Stimulated activated CD8-positive, alpha-beta memory T cell treated with anti-CD3 and anti-CD28 coated beads, Interleukin-15, amount 100 ng/mL, for 48 hours (primary cell): ENCODE measurements at places on chromosomes 7 and 10.

DNA sequence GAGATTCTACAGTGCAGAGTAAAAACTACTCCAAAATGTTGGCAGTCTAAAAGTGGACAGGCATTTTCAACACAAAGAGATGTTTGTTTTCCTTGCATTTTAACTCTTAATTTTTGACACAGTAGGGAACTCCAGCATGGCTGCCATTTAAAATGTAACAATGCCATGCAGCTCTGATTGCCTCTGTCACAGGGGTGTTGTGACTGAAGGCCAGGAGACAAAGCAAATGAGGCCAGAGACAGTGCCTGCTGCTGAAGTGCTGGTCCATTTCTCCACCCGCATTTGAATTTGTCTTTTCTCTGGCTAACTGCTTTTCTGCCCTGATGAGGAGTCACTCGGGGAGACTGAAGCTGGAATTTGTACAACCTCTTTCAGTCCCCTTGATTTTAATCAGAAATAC lies 710.6 kb upstream of the GALNT17 start:
- no peak for DNase-seq

DNA sequence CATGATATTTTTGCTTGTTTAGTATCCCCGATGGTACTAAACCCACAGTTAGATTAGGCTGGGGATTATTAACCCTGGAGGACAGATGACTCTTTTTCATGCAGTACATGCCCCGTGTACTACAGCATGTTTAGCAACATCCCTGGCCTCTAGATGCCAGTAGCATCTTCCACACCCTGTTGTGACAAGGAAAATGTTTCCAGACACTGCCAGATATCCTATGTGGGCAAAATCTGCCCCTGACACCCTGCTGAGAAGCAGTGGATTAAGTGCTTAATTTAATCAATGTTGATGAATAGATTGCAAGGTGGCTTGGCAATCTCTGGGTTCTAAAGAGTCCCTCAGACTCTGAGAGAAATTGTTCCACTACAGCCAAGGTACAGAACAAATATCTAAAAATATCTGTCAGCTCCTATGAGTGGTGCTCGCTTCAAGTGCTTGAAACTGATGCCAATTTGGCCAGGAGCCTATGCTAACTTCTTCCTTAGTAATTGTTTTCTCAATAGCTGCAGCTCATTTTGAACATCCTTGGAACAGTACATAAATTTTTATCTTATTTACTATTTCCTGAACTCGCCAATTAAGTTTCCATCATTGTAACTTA lies 247.0 kb downstream of the SORCS1 start:
- no peak for DNase-seq

GRCh38 chr10:12595936-12596576 lies 246.7 kb downstream of the CAMK1D start:
- no peak for DNase-seq

DNA sequence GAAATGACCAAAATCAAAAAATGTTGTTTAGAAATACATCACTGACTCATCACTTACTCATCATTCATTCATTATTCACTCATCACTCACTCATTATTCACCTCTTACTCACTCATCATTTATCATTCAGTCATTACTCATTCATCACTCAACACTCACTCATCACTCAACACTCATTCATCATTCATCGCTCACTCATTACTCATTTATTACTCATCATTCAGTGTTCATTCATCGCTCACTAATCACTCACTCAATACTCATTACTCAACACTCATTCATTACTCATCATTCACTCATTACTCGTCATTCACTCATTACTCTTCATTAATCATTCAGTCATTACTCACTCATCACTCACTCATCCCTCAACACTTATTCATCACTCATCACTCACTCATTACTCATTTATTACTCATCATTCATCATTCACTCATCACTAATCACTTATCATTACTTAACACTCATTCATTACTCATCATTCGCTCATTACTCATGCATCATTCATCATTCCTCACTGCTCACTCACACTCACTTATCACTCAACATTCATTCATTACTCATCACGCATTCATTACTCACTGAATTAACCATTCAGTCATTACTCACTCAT lies 238.5 kb downstream of the ADARB2 start:
- DNase-seq: no peak

GRCh38 chr10:77574438-77574837 lies 63.2 kb downstream of the KCNMA1 start:
- DNase-seq: no peak

DNA sequence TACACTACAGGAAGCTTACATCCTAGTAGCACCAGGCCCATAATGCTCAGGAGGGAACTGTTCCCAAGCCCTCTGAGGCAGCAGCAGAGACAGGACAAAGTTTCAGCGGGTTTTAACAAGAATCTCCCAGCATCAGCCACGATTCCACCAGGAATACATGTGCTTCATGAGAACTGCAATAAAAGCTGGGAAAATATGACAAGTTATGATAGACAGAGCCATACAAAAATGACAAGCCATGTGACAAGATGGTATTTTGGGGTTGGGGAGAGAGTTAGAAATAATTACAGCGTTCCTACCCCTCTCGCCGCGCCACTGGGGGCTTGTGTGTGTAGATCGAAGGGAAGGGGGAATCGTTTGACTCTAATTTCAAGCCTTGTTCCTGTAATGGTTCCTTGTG lies 112.7 kb upstream of the CTBP2 start:
- DNase-seq: no peak

DNA sequence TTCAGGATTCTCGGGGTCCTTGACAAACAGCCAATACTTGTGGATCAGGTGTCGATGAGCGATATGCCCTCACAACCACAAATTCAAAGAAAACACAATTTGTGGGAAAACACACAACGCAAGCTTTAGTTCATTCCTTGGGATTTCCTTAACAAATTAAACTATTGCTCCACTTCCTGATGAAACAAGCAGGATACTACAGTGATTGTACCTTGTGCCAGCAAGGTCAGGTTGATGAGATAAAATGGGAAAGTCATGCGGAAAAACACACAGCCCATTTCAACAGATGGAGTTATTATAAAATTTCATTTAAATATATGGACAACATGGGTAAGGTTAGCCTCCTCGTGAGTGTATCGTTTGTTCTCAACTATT lies 8.8 kb upstream of the RHOBTB1 start:
- no peak for DNase-seq

- DNase-seq: no peak
These were observed 19.4 kb upstream of the ATAD1 start for GRCh38 chr10:87837445-87837844.

GRCh38 chr7:109879287-109879828 lies 1211.6 kb upstream of the LRRN3 start:
- DNase-seq: no peak

DNA sequence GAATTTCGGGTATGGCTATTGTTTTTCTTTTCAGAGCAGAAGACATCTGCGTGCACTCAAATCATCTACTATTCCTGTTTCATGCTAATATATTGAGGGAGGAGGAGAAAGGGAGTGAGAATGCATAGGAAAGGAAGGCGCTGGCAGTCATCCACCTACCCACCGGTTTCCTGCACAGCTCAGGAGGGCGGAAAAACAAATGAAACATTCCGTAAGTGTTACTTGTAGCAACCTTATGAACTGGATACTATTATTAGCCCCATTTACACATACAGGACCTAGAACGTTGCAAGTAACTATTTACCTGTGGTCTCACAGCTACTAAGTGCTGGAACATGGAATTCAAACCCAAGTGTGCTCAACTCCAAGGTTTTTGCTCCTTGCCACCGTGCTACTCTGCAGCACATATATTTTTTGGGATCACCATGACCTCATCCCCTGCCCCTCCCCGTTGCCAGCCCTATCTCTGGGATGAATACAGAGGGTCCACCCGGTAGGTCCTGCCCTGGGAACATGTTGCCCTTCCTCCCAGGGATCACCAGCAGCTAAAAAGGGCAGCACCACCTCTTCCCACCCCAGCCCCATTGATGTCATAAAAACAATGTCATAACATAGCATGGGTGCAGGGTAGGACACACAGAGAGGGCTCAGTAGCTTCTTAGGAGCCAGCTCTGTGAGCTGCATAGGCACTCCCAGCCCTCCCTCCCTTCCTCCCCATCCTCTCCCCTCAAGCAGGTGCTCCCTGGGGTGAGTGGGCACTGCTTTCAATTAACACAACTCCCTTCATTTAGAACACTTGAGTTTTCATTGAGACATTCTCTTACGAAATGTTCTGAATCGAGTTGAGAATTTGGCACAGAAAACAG lies 16.9 kb downstream of the GFRA1 start:
- no peak for DNase-seq

DNA sequence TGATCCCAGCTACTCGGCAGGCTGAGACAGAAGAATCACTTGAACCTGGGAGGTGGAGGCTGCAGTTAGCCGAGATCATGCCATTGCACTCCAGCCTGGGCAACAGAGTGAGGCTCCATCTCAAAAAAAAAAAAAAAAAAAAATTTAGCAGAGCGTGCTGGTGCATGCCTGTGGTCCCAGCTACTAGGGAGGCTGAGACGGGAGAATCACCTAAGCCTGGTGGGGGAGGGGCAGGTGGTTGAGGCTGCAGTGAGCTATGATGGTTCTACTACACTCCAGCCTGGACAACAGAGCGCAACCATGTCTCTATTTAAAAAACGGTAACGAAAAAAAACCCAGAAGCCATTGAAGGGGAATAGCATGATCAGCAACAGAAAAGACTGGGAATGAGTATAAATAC lies 89.9 kb downstream of the ARHGAP12 start:
- no peak for DNase-seq

GRCh38 chr7:79420464-79420863 lies 33.0 kb downstream of the MAGI2 start:
- DNase-seq: no peak

- DNase-seq: no peak
These were observed 2.7 kb downstream of the DLX5 start for GRCh38 chr7:97021747-97022490.

DNA sequence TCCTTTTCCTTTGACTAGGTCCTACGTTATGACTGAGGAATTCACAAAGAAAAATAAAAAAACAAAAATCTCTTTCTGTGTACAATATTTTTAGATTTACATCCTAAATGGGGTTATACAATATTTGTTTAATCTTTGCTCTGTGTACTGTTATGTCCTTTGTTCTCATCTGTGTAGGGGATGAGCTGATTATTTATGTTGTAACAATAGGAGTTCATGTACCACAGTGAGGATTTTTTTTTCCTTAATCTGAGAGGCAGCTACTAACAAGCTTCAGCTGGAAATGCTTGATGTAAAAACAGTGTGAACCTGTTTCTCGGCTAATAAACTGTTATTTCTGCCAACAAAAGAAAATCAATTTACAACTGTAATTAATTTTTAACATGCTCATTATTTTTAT lies 58.0 kb downstream of the ORC5 start:
- DNase-seq: no peak

DNA sequence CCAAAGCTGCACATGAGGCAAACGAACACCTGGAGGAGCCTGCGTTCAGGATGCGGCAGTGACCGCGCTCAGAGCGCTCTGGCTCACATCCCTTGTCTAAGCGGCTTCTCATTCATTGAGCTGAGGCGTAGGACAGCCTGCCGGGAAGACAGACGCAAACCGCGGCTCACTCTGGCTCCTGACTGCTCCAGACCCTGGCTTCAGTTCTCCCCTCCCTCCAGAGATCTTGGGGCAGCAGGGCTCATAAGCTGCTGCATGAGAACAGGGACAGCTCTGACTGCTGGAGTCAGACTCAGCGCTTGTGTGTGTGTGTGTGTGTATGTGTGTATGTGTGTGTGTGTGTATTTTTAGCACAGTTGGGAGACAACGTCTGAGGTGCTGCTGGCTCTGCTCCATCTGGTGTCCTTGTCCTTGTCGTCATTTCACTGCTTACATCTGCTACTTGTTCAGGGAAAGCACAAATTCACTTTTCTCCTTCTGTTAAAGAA lies 15.8 kb upstream of the LYZL2 start:
- DNase-seq: no peak

- DNase-seq: no peak
These were observed 131.3 kb downstream of the AKR1D1 start for GRCh38 chr7:138207555-138207971.

DNA sequence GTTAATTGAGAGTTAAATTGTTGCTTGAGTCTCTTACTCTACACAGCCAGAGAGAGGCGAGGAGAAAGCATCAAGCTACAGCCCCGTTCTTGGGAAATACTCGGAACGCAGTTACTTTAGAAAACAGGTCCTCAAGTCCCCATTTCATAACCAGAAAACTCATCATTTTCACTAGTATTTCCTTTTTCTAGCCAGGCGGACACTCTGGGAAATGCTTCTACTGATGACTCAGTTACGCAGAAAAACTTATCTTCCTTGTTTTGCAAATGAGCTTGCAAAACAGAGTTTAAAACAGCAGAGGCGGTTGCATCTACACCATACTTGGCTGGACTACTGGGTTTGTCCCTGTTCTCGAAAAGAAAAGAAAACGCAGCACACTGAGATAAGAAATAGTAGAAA lies 111.4 kb upstream of the FGFR2 start:
- DNase-seq: no peak

DNA sequence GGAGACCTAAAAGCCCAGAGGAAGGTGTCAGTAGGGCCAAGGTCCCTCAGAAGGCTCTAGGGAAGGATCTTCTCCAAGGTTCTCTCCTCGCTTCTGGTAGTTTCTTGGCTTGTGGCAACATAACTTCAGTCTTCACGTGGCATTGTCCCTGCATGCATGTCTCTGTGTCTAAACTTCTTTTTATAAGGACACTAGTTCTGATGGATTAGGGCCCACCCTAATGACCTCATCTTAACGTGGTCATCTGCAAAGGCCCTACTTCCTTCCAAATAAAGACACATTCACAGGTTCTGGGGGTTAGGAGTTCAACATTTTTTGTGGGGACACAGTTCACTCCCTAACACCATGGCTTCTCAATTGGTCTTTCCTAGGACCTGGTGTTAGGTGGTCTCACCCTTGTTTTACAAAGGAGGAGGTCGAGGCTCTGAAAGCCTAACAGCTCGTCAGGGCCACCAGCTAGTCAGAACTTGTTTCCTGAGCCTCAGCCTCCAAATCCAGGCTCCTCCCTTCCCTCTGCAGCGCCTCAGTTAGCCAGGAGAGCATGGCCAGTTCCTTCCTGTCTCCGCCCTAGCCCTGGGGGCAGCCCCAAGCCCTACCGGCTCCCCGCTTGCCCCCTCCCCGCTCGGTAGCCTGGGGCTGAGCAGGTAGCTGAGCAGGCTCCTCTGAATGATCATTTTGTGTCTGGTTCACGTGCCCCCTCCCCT lies 109.7 kb upstream of the PPIF start:
- DNase-seq: no peak

DNA sequence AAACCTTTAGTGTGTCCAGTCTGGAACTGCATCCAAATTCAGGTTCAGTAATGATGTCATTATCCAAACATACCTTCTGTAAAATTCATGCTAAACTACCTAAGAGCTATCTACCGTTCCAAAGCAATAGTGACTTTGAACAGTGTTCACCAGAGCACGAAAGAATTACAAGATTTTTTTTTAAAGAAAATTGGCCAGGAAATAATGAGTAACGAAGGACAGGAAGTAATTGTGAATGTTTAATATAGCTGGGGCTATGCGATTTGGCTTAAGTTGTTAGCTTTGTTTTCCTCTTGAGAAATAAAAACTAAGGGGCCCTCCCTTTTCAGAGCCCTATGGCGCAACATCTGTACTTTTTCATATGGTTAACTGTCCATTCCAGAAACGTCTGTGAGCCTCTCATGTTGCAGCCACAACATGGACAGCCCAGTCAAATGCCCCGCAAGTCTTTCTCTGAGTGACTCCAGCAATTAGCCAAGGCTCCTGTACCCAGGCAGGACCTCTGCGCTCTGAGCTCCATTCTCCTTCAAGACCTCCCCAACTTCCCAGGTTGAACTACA lies 694 bp upstream of the FAS start:
- no peak for DNase-seq
